ENCODE measurements at places on chromosomes 3 and 15. TPM values are rescaled to one million over a fixed set of nuclear protein-coding genes. Genes with fewer than 3 reads are reported as not detected.

DNA sequence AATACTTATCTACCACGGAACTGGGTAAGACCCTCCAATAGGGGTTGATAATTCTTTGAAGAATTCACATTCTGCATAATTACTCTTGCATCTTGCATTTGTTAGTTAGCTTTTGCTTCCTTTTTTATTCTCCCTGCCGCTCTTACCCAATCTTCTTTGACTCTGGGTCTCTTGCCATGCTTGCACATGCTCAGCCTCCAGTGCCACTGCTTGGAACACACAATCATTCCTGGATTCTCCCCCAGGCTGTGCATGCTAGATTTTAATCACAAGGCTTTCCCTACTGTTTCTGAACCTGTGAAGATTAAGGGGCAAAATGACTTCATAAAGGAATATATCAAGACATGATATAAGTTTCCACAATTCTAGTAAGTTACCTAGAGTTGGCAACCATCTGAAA lies 133.1 kb downstream of the IL1RAP start:
- DNase-seq: no peak

GRCh38 chr3:62433396-62433795 lies 60.0 kb upstream of the FEZF2 start:
- no peak for DNase-seq

- DNase-seq: no peak
Observed at GRCh38 chr3:109392293-109392692, 54.9 kb upstream of the DPPA4 start.

CLDN1 gene
- 0.78 TPM for total RNA-seq

DNA sequence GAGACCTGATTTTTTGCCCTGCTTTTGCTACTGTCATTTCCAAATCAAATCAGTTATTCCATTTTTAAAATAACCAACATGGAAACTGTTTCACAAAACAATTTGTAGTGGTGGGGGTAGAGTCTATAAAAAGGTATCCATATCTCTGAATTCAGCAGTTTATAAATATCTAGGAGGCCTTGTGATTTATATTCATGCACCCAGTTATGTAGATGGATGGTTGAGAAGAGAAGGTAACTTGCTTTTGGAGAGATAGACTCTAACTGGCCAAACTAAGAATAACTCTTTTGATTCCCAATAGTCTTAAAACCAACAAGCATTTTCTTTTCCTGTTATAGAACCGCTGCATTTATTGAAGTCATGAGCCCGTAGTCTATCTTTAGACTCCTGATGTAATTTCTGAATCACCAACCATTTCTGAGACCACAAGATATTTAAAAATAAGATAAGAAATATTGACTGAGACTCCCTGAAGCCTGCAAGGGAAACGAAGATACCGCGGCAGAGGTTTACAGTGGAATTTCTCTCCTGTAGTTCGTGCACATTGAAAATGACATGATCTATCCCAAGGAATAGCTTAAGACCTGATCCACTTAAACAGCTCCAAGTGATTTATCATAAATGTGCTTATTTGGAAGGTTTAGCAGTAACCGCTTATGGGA lies 68.5 kb downstream of the SAMMSON start:
- no peak for DNase-seq

DNA sequence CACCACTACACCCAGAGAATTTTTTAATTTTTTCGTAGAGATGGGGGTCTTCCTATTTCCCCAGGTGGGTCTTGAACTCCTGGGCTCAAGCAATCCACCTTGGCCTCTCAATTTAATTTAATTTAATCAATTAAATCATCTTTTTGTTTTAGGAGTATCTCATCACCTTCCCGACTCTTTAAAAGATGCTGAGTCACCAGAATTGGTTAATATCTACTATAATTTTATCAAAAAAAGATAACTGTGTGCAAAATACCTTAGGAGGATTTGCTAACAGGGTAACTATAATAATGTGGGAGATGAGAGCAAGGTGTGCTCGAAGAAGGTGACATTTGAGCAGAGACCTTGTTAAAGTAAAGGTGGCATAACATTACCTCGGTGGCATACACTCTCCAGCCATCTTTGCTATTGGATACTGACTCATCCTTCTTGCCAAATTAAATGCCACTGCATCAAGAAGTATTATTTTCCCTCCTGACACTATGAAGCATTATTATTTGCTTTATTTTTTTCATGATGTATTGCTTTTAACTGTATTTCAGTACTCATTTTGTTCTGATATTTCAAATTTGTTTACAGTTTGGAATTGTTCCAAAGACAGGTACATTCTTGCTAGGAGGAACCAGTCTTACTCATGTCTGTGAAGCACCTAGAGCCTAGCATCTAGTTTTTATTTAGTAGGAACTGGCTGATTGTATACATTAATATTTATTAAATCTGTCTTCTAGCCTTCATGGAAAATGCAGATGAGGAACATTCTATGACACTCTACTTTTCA lies 200.7 kb downstream of the MBNL1 start:
- DNase-seq: no peak

P3H2 gene
- 51.1 TPM for total RNA-seq

DNA sequence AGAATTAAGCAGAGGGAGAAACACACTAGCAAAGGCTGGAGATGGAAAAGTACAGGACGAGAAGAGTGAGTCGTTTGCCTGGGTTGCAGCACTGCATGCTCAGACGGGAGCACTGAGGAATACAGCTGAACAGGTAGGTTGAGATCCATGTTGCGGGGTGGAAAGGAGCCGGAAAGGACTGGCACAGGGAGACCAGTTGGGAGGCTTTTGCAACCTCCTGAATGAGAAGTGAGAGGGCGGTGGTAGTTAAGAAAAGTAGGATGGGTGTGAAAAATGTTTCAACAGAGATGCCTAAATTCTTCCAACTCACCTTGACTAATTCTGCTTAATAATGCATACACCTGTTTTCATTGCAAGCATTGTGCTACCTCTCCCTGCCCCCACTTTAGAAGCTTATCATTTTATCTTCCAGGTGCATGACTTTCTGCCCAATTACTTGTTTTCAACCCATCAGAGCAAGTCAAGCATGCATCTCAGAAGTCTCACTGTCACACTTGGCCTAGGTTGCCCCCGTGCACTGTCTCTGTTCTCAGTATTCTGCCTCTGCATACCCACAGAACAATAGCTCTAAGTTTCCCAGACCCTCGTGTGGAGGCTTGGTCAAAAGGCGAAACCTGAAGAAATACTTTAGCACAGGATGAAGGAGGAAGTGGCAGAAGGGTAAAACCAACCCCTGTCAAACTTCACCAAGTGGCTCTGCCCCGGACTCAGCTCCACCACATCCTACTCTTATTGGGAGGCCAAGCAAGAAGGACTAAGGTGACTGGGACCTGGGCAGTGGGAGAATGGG lies 199.3 kb upstream of the BCL6 start:
- no peak for DNase-seq

- DNase-seq: no peak
Observed at GRCh38 chr15:47177177-47177576, 540.1 kb upstream of the SEMA6D start.

RASA2 gene
- total RNA-seq: 22.5 TPM

GALNT15 gene
- 47.0 TPM for total RNA-seq

NR2E3 gene
- 0.34 TPM for total RNA-seq
